ENCODE measurements at places on chromosomes 16 and 17. TPM values are rescaled to one million over a fixed set of nuclear protein-coding genes. Genes with fewer than 3 reads are reported as not detected.

CSH2 gene
- total RNA-seq = not detected

CACNA1H gene
- 17.2 TPM for total RNA-seq

TMEM204 gene
- not detected for total RNA-seq

CCL2 gene
- total RNA-seq = 15.3 TPM

CHST6 gene
- 0.22 TPM for total RNA-seq

SCN4A gene
- total RNA-seq = not detected

KRTAP9-4 gene
- not detected for total RNA-seq

KRT13 gene
- 0.28 TPM for total RNA-seq

C16orf82 gene
- not detected for total RNA-seq

CDC42EP4 gene
- total RNA-seq = 74.2 TPM

SYCE1L gene
- total RNA-seq = 7.6 TPM

PRR15L gene
- total RNA-seq = 1.6 TPM

GRAP gene
- 0.34 TPM for total RNA-seq

CA7 gene
- not detected for total RNA-seq

ENPP7 gene
- total RNA-seq = not detected

MT1G gene
- total RNA-seq = not detected

RNU2-1 gene
- not detected for total RNA-seq

KCNJ12 gene
- total RNA-seq = 1.4 TPM

KRT28 gene
- not detected for total RNA-seq

TEX14 gene
- total RNA-seq = 0.21 TPM

EPOP gene
- 15.5 TPM for total RNA-seq

LGALS3BP gene
- 74.0 TPM for total RNA-seq

MYL4 gene
- not detected for total RNA-seq

PITPNM3 gene
- total RNA-seq = 3.0 TPM

PRPF8 gene
- 264 TPM for total RNA-seq

AOC3 gene
- 1.1 TPM for total RNA-seq

PSMD11 gene
- total RNA-seq = 164 TPM

SHISA6 gene
- total RNA-seq = not detected

DLX4 gene
- 1.9 TPM for total RNA-seq

BEAN1 gene
- total RNA-seq = 3.8 TPM

DOC2A gene
- total RNA-seq = 0.88 TPM

NLGN2 gene
- total RNA-seq = 21.8 TPM

TVP23B gene
- 66.0 TPM for total RNA-seq

OMG gene
- total RNA-seq = not detected

INCA1 gene
- total RNA-seq = 1.3 TPM

CRYBA1 gene
- not detected for total RNA-seq

BCL7C gene
- total RNA-seq = 43.2 TPM

CDH13 gene
- not detected for total RNA-seq

FBXL19 gene
- total RNA-seq = 8.6 TPM

CDH1 gene
- total RNA-seq = 3.9 TPM

PIK3R6 gene
- 0.07 TPM for total RNA-seq

SPATA20 gene
- 92.4 TPM for total RNA-seq

ATP2A1 gene
- total RNA-seq = 1.3 TPM

SNRNP25 gene
- total RNA-seq = 71.6 TPM

PLEKHM1 gene
- 22.8 TPM for total RNA-seq

Measured in A549 treated with ZK216348 at 1 μM for 4 hours (cell line).